Endothelial cell (in vitro differentiated cells): ENCODE measurements at places on chromosomes 4 and X. TPM values are rescaled to one million over a fixed set of nuclear protein-coding genes. Genes with fewer than 3 reads are reported as not detected.

NPY1R gene
- total RNA-seq, result 2.6 TPM

RPS6KA3 gene
- total RNA-seq, result 50.9 TPM

TKTL1 gene
- 7.1 TPM for total RNA-seq

MAGED1 gene
- total RNA-seq, result 196 TPM

CCDC120 gene
- total RNA-seq, result 22.5 TPM

GPRASP3 gene
- 10.5 TPM for total RNA-seq

MAGEC2 gene
- total RNA-seq, result not detected

DCAF12L1 gene
- total RNA-seq, result 1.9 TPM

F9 gene
- total RNA-seq, result not detected

LRPAP1 gene
- 92.2 TPM for total RNA-seq

DNA sequence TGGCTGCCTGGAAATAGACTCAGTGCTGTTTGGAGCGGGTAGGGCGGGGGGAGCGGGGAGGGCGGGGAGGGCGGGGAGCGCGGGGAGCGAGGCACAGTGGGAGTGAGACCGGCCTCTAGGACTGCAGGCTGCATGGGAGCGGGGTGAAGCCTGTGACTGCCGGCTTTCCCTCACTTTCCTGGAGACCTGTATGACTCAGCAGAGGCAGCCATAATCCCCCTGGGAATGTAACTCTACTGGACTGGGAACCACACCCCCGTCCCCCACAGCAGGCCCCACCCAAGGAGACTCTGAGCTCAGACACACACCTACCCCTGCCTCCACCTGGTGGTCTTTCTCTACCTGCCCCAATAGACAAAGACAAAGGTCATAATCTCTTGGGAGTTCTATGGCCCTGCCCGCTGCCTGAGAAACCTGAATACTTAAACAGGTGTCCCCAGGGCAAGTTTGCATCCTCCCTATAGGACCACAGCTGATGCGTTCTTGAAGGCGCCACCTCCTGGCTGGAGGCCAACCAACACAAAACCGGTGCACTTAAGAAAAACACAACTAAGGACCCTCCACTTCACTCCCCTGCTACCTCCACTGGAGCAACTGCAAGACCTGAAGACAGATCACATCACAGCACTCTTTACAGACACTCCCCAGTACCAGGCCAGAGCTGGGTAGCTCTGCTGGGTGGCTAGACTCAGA is 18.0 kb downstream of the HDAC8 start:
- H3K27me3 ChIP-seq, result no peaks in the 10 kb centered on the region
- no peak overlapping the region for H3K4me3 ChIP-seq
- peaks cover 4% of the 10 kb centered on the region for H3K36me3 ChIP-seq

DNA sequence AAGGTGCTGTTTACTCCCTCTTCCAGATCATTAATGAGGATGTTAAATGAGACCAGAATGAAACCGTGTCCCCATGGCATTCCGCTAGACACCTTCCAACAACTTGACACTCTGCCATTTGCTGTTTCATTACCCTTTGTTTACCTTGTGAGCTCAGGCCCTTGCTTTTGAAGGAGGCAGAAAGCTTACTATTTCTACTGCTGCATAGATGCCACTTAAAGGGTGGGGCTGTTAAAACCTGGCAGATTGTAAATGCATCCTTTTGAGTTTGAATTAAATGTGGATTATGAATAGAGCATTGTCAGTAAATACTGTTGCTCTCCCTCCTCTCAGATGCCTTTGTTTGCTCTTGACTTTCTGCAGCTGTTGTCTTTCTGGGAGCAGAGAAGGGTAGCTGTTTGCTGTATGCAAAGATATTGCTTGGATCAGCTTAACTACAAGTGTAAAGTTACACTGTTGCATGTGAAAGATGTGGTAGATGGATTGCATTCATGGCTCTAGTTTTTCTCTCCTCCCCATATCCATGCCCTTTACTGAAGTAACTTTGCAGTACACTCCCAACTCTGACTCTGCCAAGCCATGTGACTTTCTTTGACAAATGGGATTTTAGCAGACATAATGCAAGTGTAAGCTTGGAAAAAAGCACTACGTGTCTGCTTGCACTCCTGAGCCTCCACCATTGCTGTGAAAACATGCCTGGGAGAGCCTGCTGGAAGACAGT is 75.0 kb upstream of the DHX15 start:
- H3K36me3 ChIP-seq, result no peaks in the 10 kb centered on the region
- no peaks in the 10 kb centered on the region for H3K27me3 ChIP-seq
- H3K4me1 ChIP-seq, result no peaks in the 10 kb centered on the region
- no peak overlapping the region for H3K27ac ChIP-seq
- H3K4me3 ChIP-seq, result no peak overlapping the region
- no peak for DNase-seq

GRCh38 chr4:6278801-6279197 is 9.1 kb downstream of the WFS1 start:
- H3K27me3 ChIP-seq, result peaks cover 4% of the 10 kb centered on the region
- H3K27ac ChIP-seq, result no peak overlapping the region
- H3K4me3 ChIP-seq, result no peak overlapping the region

- DNase-seq, result no peak
- H3K4me3 ChIP-seq, result no peak overlapping the region
- H3K27ac ChIP-seq, result no peak overlapping the region
- no peaks in the 10 kb centered on the region for H3K36me3 ChIP-seq
Observed at GRCh38 chr4:138890891-138891570, 124.5 kb upstream of the NOCT start.

DNA sequence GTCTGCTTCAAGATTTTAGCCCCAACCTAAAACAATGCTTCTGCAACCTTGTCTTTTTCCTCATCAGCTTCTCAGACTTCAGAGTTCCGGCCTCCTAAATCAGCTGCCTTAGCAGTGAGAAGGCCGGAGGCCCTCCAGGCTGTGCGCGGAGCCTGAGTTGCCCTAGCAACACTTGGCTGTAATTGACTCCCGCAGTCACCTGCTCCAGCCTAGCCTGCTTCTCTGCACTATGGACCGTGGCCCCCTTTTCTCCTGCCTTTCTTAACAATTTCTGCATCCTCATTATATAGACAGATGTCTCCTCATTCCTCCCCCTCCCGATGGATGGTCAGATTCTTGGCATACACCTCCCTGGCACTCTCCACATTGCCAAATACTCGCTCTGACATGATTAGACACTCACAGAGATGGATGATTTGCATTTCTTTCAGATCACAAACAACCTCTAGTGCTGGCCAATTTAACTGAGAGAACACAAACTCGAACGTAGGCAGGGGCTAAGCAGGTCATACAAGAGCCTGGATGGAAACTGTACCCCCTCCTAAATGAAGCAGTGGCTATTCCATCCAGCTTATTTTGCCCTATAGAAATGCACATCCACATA is 9.5 kb upstream of the HUWE1 start:
- H3K4me3 ChIP-seq, result no peak overlapping the region
- H3K4me1 ChIP-seq, result no peaks in the 10 kb centered on the region
- no peaks in the 10 kb centered on the region for H3K27me3 ChIP-seq
- no peaks in the 10 kb centered on the region for H3K36me3 ChIP-seq
- no peak overlapping the region for H3K27ac ChIP-seq

- peaks cover 7% of the 10 kb centered on the region for H3K27me3 ChIP-seq
- H3K27ac ChIP-seq, result no peak overlapping the region
- no peak for DNase-seq
- peaks cover 2% of the 10 kb centered on the region for H3K4me1 ChIP-seq
- H3K36me3 ChIP-seq, result peaks cover 2% of the 10 kb centered on the region
Observed at GRCh38 chr4:1595789-1596325, 88.3 kb downstream of the FAM53A start.

GRCh38 chrX:136310411-136310810 is 9.6 kb downstream of the ADGRG4 start:
- H3K27ac ChIP-seq, result no peak overlapping the region
- peaks cover 3% of the 10 kb centered on the region for H3K4me1 ChIP-seq
- no peak for DNase-seq
- H3K36me3 ChIP-seq, result no peaks in the 10 kb centered on the region

DNA sequence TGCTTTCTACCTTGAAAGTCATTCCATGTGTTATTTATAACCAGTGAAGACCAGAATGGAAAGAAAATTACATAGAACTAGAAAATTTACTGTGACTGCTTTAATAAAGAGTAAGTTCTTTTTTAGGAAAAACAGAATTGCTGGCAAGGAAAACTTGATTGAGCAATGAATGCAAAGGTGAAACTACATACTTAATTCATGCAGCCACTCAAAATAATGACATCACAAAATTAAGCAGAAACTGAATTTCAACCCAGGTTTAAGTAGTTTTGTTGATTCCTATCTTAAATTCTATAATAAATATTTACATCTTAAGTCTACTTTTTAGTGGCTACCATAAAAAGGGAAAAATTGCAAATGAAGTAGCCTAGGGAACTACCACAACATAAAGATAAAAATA is 14.0 kb downstream of the CHM start:
- no peak overlapping the region for H3K27ac ChIP-seq
- DNase-seq, result no peak
- no peaks in the 10 kb centered on the region for H3K27me3 ChIP-seq
- H3K4me3 ChIP-seq, result no peak overlapping the region
- peaks cover 2% of the 10 kb centered on the region for H3K4me1 ChIP-seq
- H3K36me3 ChIP-seq, result no peaks in the 10 kb centered on the region

GRCh38 chr4:89929425-89930159 is 34.9 kb downstream of the MMRN1 start:
- H3K27ac ChIP-seq, result no peak overlapping the region
- no peaks in the 10 kb centered on the region for H3K27me3 ChIP-seq
- H3K4me3 ChIP-seq, result no peak overlapping the region
- H3K4me1 ChIP-seq, result no peaks in the 10 kb centered on the region
- H3K36me3 ChIP-seq, result peaks cover 46% of the 10 kb centered on the region

DNA sequence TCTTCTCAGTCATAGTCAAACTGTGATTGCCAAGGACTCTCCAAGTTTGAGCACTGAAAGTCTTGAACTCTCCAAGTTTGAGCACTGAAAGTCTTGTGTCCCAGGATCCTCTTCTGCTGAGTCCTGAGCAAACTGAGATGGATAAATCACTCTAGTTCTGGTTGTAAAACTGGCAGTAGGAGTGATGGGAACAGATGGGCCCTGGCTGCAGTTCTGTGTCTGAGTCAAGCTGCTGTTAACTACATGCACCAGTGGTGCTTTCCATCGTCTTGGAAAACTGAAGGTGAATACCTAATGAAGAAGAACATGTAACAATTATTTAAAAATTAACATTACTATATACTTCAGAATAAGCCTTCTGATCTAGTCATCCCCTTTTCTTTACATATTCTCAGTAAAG is 27.6 kb upstream of the KCNIP4 start:
- H3K27me3 ChIP-seq, result no peaks in the 10 kb centered on the region
- no peak for DNase-seq
- H3K27ac ChIP-seq, result no peak overlapping the region
- H3K4me3 ChIP-seq, result no peak overlapping the region
- H3K36me3 ChIP-seq, result no peaks in the 10 kb centered on the region

- H3K27ac ChIP-seq, result no peak overlapping the region
- H3K36me3 ChIP-seq, result no peaks in the 10 kb centered on the region
- no peak overlapping the region for H3K4me3 ChIP-seq
- H3K27me3 ChIP-seq, result peaks cover 2% of the 10 kb centered on the region
- DNase-seq, result no peak
Observed at GRCh38 chrX:41435708-41436107, 11.4 kb upstream of the NYX start.

- no peak for DNase-seq
- H3K4me3 ChIP-seq, result no peak overlapping the region
- peaks cover 1% of the 10 kb centered on the region for H3K27me3 ChIP-seq
- H3K4me1 ChIP-seq, result peaks cover 2% of the 10 kb centered on the region
- H3K27ac ChIP-seq, result no peak overlapping the region
- H3K36me3 ChIP-seq, result no peaks in the 10 kb centered on the region
Observed at GRCh38 chr4:113159942-113160545, 110.6 kb downstream of the ANK2 start.

GRCh38 chr4:169530048-169530447 is 82.3 kb downstream of the NEK1 start:
- H3K27me3 ChIP-seq, result no peaks in the 10 kb centered on the region
- no peak for DNase-seq
- peaks cover 2% of the 10 kb centered on the region for H3K4me1 ChIP-seq
- no peak overlapping the region for H3K4me3 ChIP-seq
- no peaks in the 10 kb centered on the region for H3K36me3 ChIP-seq
- no peak overlapping the region for H3K27ac ChIP-seq

DNA sequence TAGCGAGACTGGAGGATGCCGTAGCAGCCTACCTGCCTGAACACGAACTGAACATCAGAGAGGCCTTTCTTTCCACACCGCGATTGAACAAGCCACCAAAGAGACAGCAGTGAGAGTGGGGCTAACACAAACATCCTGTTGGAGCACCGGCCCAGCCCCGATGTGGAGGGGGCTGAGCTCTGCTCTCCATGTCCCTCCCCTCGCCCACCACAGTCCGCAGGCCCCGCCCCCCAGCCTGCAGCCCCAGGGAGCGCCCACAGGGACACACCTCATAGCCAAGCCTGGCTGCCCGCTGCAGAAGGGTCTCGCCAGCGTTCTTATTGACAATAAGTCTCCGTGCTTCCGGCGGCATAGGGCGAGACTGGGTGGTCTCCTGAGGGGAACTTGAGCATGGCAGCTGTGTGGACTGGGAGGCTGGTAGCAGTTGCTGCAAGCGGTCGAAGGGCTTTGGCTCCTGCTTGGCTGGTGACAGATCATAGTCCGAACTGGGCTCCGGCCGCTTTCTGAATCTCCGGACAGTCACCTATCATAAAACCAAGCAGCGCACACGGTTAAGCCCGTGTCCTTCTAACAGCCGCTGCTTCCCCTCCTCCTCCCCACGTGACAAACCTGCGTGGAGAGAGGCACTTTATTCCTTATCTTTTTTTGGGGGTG is 35.8 kb downstream of the BCOR start:
- no peak overlapping the region for H3K27ac ChIP-seq
- H3K36me3 ChIP-seq, result peaks cover 4% of the 10 kb centered on the region
- DNase-seq, result no peak

DNA sequence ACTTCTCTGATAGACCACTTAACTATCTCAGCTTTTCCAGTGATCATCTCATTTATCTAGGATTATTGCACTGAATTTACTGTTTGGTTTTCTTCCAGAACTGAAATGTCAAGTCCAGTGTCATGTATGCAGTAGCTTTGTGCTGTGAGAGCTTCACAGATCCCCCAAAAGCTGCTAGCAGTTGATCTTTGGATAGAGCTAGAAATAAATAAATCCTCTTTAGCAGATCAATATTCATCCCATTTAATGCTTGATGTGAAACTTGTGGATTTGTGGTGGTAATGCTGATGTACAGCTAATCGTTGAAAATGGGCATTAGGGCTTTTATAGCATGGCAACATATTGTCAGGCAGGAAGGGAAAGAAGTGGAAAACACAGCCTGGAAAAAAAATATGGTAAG is 509.6 kb upstream of the FAM241A start:
- DNase-seq, result no peak
- no peak overlapping the region for H3K27ac ChIP-seq
- peaks cover 7% of the 10 kb centered on the region for H3K4me1 ChIP-seq
- no peaks in the 10 kb centered on the region for H3K36me3 ChIP-seq

- no peak overlapping the region for H3K4me3 ChIP-seq
- peaks cover 43% of the 10 kb centered on the region for H3K36me3 ChIP-seq
- no peak overlapping the region for H3K27ac ChIP-seq
Observed at GRCh38 chr4:145808848-145809512, 129.0 kb downstream of the C4orf51 start.

GRCh38 chr4:147461161-147461560 is 19.7 kb upstream of the EDNRA start:
- H3K36me3 ChIP-seq, result no peaks in the 10 kb centered on the region
- no peak for DNase-seq
- H3K27ac ChIP-seq, result no peak overlapping the region
- H3K4me1 ChIP-seq, result no peaks in the 10 kb centered on the region
- H3K27me3 ChIP-seq, result no peaks in the 10 kb centered on the region
